Type B pancreatic cell (in vitro differentiated cells): ENCODE measurements at places on chromosomes 5 and 9. TPM values are rescaled to one million over a fixed set of nuclear protein-coding genes. Genes with fewer than 3 reads are reported as not detected.

GRCh38 chr9:72465593-72465984 is 55.8 kb upstream of the TMC1 start:
- no peaks in the 10 kb centered on the region for H3K36me3 ChIP-seq
- H3K27me3 ChIP-seq: no peaks in the 10 kb centered on the region
- no peak overlapping the region for H3K27ac ChIP-seq
- H3K4me3 ChIP-seq: no peak overlapping the region
- no peak for DNase-seq

- no peak for DNase-seq
- H3K27me3 ChIP-seq: no peaks in the 10 kb centered on the region
- peak overlapping the region; percentile 54 for H3K27ac ChIP-seq
- H3K36me3 ChIP-seq: no peaks in the 10 kb centered on the region
- peaks cover 7% of the 10 kb centered on the region for H3K4me1 ChIP-seq
- H3K4me3 ChIP-seq: no peak overlapping the region
These were observed 118.9 kb downstream of the NR6A1 start for GRCh38 chr9:124652203-124652602.

GRCh38 chr5:90294604-90295003 is 115.0 kb downstream of the CETN3 start:
- no peaks in the 10 kb centered on the region for H3K27me3 ChIP-seq
- no peak for DNase-seq
- peaks cover 22% of the 10 kb centered on the region for H3K4me1 ChIP-seq
- H3K36me3 ChIP-seq: no peaks in the 10 kb centered on the region

DNA sequence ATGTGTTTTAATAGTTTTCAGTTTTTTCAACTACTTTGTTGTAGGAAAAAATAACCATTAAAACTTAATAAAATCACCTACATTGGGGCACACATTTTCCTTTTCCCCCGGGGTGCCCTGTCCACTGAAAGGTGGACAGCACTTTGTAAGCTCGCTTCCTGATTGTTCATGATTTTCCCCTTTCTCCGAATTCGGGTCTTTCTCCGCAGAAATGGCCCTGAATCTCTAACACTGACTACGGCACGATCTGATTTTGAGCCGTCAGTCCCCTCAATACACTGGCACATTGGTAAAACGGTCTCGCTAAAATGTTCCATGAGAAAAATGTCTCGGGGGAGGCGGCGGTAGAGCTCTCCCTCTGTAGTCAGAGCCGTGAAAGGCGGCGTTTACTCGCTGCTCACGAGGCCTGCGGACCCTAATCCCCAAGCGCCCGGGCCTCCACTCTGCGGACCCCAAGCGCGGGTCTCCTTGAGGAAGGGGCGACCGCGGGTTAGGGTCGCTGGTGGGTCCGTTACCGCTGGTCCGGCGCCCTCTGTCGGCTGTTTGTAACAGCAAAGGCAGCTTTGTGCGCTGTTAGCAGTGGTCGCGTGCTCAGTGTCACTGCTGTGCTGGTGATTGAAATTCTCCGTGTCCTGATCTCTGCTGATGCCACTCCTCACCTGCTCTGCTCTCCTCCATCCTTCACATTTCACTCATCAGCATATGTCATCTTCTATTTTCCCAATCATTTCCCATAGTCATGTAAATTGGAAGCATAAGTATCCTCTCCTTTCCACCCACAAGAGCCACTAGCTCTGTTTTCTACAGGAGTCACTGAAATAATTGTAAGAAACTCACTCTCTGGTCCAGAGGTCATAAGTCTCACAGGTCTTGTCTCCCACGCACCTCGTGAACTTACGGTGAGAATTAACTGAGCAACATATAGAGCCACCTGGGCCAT is 10.8 kb upstream of the IFNA2 start:
- no peaks in the 10 kb centered on the region for H3K36me3 ChIP-seq
- DNase-seq: peak; percentile 74
- H3K27ac ChIP-seq: no peak overlapping the region
- peak overlapping the region; percentile 77 for H3K4me3 ChIP-seq
- peaks cover 65% of the 10 kb centered on the region for H3K27me3 ChIP-seq
- H3K4me1 ChIP-seq: no peaks in the 10 kb centered on the region

DNA sequence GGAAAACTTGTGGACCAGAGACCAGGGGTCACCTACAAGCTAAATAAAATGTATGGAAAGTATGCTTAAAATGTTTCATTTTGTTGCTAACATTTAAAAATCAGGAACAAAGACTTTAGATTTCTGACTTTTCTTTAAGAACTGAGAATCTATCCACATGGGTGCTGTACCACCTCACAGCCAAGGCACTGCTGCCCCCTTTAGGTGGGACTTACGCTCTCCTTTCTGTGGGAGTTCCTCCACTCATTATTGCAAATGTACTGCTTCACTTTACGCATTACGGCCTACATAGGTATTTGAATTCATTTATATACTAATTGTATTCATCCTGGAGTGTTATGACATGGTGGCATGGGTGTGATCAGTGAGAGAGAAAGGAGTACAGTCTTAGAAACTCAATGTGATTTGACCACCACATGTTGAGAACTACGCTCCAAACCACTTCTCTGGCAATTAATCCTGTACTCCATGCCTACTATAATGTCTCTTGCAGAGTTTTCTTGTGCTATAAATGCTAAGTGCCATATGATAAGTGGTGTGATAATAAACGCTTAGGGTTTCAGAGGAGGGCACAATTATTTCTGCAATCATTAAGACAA is 24.7 kb upstream of the CETN3 start:
- peaks cover 9% of the 10 kb centered on the region for H3K27me3 ChIP-seq
- peaks cover 7% of the 10 kb centered on the region for H3K4me1 ChIP-seq
- no peaks in the 10 kb centered on the region for H3K36me3 ChIP-seq
- H3K27ac ChIP-seq: no peak overlapping the region
- H3K4me3 ChIP-seq: no peak overlapping the region
- no peak for DNase-seq

DNA sequence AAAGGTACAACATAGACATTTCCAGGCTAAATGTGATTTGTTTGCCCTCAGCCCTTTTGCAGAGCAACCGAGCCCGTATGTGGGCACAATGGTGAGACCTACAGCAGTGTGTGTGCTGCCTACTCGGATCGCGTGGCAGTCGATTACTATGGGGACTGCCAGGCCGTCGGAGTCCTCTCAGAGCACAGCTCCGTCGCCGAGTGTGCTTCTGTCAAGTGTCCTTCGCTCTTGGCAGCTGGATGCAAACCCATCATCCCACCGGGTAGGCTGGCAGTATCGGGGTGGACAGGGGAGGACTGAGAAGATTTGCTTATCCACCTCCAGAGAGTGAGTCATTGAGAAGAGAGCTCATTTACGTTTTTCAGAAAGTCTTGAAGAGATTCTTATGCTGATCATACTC is 17.8 kb upstream of the GLIPR2 start:
- H3K4me3 ChIP-seq: no peak overlapping the region
- DNase-seq: no peak
- H3K27ac ChIP-seq: no peak overlapping the region

GRCh38 chr5:67453111-67453905 is 256.7 kb upstream of the CD180 start:
- H3K4me3 ChIP-seq: no peak overlapping the region
- no peak for DNase-seq
- H3K4me1 ChIP-seq: no peaks in the 10 kb centered on the region
- peaks cover 10% of the 10 kb centered on the region for H3K36me3 ChIP-seq

GRCh38 chr5:91816681-91817080 is 433.6 kb upstream of the ARRDC3 start:
- H3K27me3 ChIP-seq: no peaks in the 10 kb centered on the region
- no peak overlapping the region for H3K4me3 ChIP-seq
- DNase-seq: no peak
- no peak overlapping the region for H3K27ac ChIP-seq
- H3K4me1 ChIP-seq: no peaks in the 10 kb centered on the region

DNA sequence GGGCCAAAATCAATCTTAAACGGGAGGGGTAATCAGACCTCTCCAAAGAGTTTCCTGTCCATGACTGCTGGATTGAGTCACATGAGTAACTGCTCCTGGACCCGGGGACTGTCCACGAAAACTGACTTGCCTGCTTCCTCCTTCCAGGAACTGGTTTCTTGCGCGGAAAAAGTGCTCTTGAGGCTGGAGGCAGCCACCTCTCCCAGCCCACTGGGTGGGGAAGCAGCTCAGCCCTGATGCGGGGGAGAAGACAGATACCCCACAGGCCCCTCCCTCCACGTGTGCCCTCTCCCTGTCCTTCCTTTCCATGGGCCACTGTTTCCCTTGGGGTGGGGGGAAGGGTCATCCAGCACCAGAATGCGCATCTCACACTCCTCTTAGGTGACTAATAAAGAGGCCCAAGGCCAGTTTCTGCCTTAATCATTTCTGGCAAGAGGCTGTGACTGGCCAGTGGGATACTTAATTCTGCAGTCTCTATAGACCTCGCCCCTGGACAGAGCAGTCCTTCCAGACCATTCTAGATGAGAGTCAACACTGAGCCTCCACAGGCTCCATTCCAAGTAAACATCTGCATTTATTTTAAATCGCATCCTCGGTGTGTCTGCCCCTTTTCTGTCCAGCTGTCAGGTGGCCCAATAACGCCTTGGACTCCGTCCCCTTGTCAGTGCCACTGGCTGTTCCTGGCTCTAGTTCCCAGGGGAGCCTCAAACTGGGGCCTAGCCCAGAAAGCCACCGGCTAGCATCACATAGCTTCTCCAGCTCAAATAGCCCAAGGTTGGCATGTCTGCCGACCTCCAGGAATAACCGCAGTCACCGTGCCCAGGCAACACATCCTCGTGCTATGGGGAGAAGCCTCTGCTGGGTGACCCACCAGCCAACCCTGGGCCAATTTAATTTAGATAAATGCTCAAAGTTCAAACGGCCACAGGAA is 12.0 kb downstream of the REXO4 start:
- H3K4me1 ChIP-seq: peaks cover 5% of the 10 kb centered on the region
- no peak overlapping the region for H3K27ac ChIP-seq
- H3K36me3 ChIP-seq: peaks cover 5% of the 10 kb centered on the region

DNA sequence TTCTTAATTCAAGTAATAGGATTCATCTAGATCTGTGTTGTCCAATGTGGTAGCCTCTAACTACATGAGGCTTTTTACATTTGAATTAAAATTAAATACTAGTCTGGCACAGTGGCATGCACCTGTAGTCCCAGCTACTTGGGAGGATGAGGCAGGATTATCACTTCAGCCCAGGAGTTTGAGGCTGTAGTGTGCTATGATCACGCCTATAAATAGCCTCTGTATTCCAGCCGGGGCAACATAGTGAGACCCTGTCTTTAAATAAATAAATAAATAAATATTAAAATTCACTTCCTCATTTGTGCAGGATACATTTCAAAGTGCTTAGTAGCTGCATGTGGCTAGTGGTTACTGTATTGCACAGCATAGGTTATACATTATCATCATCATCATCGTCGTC is 91.8 kb downstream of the UBE2R2 start:
- peaks cover 17% of the 10 kb centered on the region for H3K4me1 ChIP-seq
- no peaks in the 10 kb centered on the region for H3K27me3 ChIP-seq
- peaks cover 19% of the 10 kb centered on the region for H3K36me3 ChIP-seq

DNA sequence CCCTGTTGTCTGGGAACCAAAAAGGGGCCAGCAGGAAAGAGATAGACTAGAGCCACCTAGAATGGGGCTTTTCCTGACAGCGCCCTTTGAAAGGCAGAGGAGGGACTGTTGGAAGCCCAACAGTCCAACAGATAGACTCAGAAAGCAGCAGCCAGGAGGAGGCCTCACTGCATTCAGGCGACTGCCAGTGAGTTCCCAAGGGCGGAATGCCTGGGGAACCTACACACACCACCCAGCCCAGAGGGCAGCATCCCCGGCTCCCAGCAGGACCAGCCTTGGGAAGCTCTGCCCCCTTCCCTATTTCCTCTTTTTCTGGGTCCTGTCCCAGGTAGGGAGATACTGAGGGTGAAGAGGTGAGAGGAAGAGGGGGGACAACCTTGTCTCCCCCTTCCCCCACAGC is 192.4 kb upstream of the KLF4 start:
- H3K4me3 ChIP-seq: no peak overlapping the region
- DNase-seq: no peak
- H3K27ac ChIP-seq: no peak overlapping the region
- peaks cover 5% of the 10 kb centered on the region for H3K27me3 ChIP-seq

DNA sequence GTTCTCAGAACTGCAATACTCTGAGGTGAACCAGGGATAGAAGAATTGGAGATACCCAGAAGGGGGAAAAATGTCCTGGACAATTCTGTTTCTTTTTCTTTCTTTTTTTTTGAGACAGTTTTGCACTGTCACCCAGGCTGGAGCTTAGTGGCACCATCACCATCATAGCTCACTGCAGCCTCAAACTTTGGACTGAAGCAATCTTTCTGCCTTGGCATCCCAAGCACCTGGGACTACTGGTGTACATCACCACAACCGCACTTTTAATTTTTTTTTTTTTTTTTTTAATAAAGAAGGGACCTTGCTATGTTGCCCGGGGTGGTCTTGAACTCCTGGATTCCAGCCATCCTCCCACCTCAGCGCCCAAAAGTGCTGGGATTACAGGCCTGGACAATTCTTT is 1.9 kb downstream of the EMB start:
- peaks cover 19% of the 10 kb centered on the region for H3K27me3 ChIP-seq
- H3K27ac ChIP-seq: no peak overlapping the region
- no peaks in the 10 kb centered on the region for H3K4me1 ChIP-seq
- DNase-seq: no peak
- H3K36me3 ChIP-seq: no peaks in the 10 kb centered on the region
- H3K4me3 ChIP-seq: no peak overlapping the region

GRCh38 chr9:116275418-116276195 is 122.0 kb downstream of the PAPPA start:
- peaks cover 46% of the 10 kb centered on the region for H3K4me1 ChIP-seq
- no peak overlapping the region for H3K27ac ChIP-seq
- peaks cover 59% of the 10 kb centered on the region for H3K27me3 ChIP-seq
- no peaks in the 10 kb centered on the region for H3K36me3 ChIP-seq

DNA sequence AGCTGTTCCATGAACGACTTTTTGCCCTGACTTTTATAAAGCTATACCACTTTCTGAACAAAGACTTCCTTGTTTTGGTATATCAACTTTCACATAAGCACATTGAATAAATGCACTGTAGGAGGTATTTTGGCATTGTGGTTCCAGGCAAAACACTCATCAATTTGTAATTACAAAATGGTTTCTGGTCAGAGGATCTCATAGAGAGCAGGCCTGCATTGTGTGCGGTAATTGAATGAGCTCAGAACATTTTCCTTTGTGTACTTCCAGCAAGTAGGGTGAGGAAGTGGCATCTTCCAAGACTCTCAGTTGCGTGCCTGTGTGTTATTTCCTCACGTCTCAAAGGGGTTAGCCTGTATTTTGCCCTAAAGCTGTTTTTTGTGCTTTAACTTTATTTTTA is 89.2 kb downstream of the PDE6A start:
- no peak overlapping the region for H3K27ac ChIP-seq
- H3K4me3 ChIP-seq: no peak overlapping the region
- no peak for DNase-seq
- H3K27me3 ChIP-seq: no peaks in the 10 kb centered on the region

Gene HMGCS1
- total RNA-seq: 128 and 148 TPM in 2 replicates

Gene EPB41L4A
- 27.2 and 41.8 TPM in 2 replicates for total RNA-seq

Gene OMD
- total RNA-seq: not detected in 2 replicates

Gene TMEM174
- total RNA-seq: not detected in 2 replicates

Gene SNAPC3
- total RNA-seq: 28.0 and 42.6 TPM in 2 replicates

Gene GLRA1
- 0.39 and 0.79 TPM in 2 replicates for total RNA-seq

Gene SLC27A6
- 3.4 and 12.8 TPM in 2 replicates for total RNA-seq
